ENCODE measurements at places on chromosomes 2 and 18. TPM values are rescaled to one million over a fixed set of nuclear protein-coding genes. Genes with fewer than 3 reads are reported as not detected.

Gene CAPN14
- not detected for total RNA-seq

Gene MRO
- 0.84 TPM for total RNA-seq

Gene EVX2
- total RNA-seq: not detected

Gene BCL11A
- 0.71 TPM for total RNA-seq

Gene KCNS3
- total RNA-seq: 5.2 TPM
